ENCODE measurements at places on chromosomes 2 and 18.
A peak's percentile ranks its signal among the peaks of the same experiment; 100 is the strongest.

- no peak for DNase-seq
Observed at GRCh38 chr2:76316691-76317090, 606.0 kb upstream of the GCFC2 start.

DNA sequence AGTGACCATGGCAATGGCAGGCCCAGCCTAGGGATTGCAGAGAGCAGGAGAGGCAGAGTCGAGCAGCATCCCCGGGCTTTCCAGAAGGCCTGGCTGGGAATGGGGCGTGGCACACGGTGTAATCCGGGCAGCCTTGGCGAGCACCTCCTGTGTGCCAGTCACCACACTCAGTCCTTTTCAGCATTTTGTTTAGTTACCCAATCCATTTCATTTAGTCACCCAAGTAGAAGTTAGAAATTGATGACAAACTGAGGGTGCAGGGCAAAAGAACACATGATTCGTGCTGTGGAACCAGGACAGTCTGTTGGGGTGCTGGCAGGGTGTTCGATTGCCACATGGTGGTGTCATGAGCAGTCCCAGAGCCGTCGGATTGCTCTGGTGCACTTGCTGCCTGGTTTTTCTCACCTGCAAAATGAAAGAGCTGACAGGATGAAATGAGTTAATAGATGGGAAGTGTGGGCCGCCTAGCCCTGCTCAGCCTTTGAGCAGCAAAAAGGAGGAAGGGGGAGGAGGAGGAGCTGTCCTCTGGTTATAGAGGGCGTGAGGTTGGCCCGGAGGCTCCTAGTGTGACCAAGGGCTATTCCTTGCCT, 299.4 kb downstream of the AGAP1 start:
- no peak for DNase-seq

DNA sequence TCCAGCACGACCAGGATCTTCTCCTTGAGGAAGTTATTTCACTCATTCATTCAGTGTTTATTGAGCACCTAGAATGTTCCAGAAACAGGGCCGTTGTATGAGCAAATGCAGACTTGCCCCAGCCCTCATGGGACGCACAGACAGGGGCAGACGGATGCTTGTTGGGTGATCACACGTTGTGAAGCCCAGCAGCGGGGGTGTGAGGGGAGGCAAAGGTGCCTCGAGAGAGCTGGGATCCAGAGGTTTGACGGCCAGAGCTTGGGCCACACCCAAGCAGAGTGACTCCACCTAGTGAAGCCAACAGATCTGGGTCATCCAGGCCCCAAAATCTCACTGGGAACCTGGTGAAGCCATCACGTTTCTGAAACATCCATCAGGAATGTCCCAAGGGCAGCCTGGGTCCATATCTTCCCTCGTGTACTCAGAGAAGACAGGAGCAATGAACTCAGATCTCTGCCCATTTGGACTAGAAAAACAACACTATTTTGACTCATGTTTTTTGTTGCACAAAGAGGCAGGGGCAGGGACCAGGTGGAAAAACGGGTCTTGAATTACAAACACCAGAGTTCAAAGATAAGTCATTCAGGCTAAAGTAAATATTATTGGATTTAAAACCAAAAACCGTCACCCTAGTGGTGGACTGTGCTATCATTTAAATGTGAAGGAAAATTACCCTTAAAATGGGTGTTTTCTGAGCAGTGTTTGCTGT, 54.9 kb upstream of the RBM44 start:
- DNase-seq: no peak

DNA sequence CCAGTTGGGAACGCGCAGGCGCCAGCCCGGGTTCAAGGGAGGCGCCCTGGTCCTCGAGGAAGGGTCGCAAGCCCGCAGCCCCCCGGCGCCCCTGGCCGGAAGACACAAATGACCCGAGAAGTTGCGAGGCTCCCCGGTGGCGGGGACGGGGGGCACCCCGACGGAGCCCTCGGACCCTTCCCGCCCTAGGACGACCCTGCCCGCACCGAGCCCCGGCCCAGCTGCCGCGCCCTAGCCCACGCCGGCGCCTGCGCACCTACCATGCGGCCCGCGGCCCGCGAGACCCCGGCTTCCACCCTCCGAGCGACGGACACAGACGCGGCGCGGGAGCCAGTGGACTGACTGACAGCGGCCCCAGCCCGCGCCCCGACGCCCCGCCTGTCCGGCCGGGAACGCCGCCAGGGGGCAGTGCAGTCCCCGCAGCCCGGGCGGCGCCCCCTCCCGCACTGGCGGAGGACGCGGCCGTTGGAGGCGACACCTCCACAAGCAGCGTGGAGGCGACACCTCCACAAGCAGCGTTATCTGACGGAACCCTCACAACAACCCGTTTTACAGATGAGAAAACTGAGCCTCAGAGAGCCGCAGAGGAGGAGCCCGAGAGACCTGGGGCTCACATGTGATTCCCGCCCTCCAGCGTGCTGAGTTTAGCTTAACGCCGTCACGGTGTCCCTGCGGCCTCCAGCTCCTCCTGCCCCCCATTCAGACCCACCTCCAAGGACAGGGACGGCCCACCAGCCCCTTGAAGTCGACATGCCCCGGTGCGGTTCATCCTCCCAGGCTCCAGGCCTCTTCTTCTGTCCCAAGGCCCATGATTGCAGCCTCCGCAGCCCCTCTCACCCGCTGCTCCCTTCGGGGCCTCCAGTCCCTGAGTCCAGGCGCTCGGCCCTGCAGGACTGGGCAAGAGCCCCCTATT, at the start of gene NMUR1:
Gene NMUR1, minus strand, starts transcription at position 347 of the 913 bp plus-strand sequence. Its CDS starts 84 bp downstream, at position 263.
- peak; percentile 89 for DNase-seq

GRCh38 chr2:105328281-105329196, 996 bp downstream of the TGFBRAP1 start:
- DNase-seq: no peak

GRCh38 chr2:235098269-235098668, 146.5 kb downstream of the SH3BP4 start:
- no peak for DNase-seq

Measured in right cardiac atrium (tissue), 5 donors.